Activated naive CD8-positive, alpha-beta T cell treated with anti-CD3 and anti-CD28 coated beads, Interleukin-2, amount 50 U/mL, for 16 hours (primary cell): ENCODE measurements at places on chromosomes 1 and 21.

- DNase-seq = no peak
These were observed 15.5 kb downstream of the RHBDL2 start for GRCh38 chr1:38926091-38926490.

DNA sequence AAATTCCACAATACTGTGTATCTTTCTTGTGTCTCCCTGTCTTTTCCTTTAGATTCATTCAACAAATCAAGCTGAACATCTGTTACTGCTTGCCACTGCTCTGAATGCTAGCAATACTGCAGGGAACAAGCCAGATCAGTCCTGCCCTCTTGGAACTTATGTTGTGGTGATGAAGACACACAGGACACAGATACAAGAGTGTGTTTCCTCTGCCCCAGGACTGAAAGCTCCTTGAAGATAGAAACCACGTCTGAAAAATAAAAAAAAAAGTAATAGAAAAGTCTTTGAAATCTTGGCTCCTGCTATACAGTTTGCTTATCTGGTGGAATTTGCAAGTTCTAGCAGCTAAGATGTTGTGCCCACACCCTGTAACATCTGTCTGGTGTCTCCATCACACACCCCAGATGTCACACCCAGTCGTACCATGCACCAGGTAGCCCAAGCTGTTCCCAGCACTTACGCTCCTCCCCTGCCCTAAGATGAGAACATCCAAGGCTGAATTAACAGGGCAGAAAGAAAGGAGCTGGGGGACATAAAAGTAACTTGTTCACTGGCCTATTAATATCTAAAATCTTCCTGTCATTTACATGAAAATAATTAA is 80.2 kb upstream of the GALNT2 start:
- no peak for DNase-seq

- no peak for DNase-seq
These were observed 1.6 kb downstream of the PIGR start for GRCh38 chr1:206944703-206945102.

DNA sequence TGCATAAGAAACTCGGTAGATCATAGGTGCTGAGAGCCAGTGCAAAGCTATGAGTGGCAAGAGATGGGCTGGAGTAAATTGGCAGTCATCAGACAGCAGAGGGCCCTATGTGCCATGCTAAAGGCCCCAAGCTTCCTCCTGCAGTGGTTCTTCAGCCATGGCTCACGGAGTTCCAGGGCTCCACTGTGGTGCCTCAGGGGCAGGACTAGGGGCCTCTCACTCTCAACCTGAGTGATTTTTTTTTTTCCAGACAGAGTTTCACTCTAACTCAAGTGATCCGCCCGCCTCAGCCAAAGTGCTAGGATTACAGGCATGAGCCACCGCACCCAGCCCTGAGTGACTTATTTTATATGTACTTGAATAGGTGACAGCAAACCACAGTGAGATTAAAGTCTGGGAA is 10.4 kb upstream of the GJA8 start:
- no peak for DNase-seq

DNA sequence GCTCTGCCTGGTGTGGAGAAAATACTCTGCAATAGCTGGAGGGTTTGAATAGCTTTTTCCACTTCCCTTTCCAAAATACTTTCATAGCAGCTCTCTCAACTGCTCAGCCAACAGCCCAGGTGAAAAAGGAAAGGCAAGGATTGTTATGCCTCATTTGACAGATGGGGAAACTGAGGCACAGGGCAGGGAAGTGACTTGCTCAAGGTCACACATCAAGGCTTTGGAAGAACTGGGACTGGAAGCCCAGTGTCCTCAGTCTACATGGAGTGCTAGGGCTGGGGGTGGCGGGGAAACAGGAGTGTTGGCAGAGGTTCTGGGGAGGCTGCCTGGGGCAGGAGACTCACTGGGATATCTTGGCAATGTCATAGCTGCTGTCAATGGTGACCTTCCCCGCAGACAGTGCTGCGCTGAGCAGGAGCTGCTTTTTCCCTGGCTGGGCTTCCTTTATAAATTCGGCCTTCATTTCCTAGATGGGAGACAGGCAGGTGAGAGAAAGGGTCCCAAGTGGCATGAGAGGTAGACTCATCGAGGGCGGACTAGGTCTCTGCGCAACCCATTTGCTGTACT is 4.0 kb downstream of the CHI3L1 start:
- no peak for DNase-seq

- DNase-seq = no peak
These were observed 15.7 kb upstream of the DMRTA2 start for GRCh38 chr1:50438945-50439344.

DNA sequence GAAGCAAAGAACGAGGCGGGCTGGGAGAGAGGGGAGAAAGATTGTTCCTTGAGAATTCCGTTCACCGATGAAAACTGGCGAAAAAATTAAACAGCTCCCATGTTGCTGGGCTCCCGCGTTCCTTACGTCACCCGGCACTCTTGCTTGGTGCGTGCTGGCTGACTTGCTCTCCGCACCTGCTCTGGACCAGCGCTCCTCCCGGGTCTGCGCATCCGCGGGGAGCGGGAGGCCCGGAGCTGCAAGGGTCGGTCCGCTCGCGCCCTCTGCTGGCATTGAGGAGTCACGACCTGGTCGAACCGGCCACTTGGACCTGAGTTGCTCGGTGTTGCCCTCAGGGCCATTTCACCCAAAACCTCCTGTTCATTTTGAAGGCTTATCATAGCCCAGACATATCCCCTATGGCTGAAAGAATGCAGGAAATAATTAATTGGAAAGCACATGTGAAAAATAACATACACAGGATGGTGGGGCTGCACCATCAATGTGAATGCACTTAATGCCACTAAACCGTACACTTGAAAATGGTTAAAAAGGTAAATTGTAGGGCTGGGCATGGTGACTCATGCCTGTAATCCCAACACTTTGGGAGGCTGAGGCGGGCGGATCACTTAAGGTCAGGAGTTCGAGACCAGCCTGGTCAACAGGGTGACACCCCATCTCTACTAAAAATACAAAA is 98.9 kb upstream of the BACE2 start:
- peak; percentile 51 for DNase-seq

DNA sequence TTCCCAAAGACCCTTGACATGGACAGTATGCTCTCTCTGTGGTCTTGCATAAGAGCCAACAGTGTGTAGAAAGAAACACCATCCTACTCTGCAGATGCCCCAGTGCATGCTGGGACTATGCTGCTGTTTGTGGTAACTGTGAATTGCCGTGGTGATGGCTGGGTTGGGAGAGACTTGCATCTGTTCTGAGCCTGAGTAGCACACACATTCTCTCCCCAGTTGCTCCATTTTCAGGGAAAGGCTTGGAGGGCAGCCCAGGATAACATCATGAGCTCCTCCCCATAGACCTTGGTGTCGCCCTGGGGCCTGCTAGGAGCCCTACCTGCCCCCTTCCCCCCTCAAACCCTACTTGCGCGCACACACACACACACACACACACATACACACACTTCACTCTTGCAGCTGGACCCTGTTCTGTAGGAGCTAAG is 120.9 kb upstream of the IPO9 start:
- no peak for DNase-seq
